ENCODE measurements at places on chromosomes 6 and 20.

- DNase-seq = no peak
Measured at GRCh38 chr6:150705392-150705791, 105.7 kb downstream of the PLEKHG1 start.

- DNase-seq = no peak
Measured at GRCh38 chr6:139679516-139680179, 305.2 kb upstream of the CITED2 start.

DNA sequence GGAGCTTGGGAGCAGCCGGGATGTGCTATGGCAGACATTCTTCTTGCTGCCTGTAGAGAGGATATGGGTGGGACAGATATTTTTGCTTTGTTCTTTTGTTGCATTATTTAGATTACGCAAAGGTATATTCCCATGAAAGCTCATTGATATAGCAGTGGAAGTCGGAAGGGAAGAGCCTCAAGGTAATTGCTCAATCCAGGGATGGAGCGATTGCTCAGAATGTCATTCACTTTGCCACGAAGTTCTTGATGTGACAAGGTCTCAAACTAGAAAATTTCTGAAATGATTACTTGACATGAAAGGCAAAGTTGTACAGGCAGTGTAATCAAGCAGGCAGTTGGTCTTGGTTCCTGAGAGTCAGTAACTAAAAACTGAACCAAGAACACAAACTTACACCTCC is 615.6 kb upstream of the CDH4 start:
- no peak for DNase-seq

GRCh38 chr20:14481863-14482262 is 144.5 kb upstream of the FLRT3 start:
- DNase-seq = no peak

GRCh38 chr6:105753620-105754211 is 332.4 kb upstream of the PRDM1 start:
- no peak for DNase-seq

GRCh38 chr20:43947316-43947710 is 32.7 kb downstream of the TOX2 start:
- DNase-seq = no peak

Measured in NCI-H1048 (cell line).